Activated CD8-positive, alpha-beta memory T cell treated with anti-CD3 and anti-CD28 coated beads for 1 hour (primary cell): ENCODE measurements at places on chromosomes 12 and 14.

GRCh38 chr14:106216679-106217078 is 690.3 kb downstream of the TMEM121 start:
- DNase-seq: no peak

- DNase-seq: no peak
Observed at GRCh38 chr14:30520536-30520935, 38.4 kb upstream of the G2E3 start.

DNA sequence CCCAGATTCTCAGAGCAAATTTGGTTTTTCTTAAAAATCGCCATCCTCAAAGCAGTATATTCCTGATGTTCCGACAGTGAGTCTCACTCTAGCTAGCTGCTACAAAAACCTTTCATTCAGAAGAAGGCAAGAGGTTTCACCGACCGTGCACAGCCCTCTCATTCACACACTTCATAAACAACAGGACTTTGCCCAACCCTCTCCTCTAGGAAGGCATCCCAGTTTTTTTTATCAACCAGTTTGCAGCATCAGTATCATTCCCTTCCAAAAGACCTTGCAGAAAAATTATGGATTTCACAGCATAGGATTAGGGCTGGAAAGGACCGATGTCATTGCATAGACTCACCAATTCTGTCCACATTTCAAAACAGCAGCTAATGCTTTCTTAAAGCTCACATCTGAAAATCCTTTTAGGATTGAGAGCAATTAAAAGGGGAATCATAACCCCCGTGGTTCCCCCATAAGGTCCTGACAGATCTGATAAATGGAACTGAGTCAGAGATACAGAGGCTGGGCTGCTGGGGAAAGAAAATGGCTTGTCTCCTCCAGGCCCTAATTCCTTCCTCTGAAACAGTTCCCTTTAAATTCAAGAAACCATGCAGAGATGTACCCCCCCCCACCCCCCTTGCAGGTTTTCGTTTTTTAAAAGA is 597 bp downstream of the SVOP start:
- no peak for DNase-seq

DNA sequence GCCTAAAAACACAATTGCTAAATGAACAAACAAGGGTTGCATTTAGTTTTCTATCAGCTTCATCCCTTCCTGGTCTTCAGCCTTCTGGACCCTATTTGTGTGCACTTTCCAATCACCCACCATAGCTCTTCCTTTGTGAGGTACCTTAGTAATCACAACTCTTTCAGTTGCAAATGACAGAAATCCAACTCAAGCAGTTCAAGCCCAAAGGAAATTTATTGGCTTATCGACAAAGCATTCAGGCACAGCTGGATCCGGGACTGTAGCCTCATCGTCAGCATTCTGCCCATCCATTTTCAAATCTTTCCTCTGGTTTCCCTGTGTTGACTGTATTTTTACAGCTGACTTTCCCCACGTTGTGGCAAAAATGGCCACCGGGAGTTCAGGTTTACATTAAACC is 148.6 kb upstream of the VASH1 start:
- no peak for DNase-seq

GRCh38 chr14:79473651-79474050 is 737.7 kb downstream of the DIO2 start:
- DNase-seq: no peak

GRCh38 chr12:105569886-105570285 is 239.4 kb downstream of the C12orf75 start:
- no peak for DNase-seq

DNA sequence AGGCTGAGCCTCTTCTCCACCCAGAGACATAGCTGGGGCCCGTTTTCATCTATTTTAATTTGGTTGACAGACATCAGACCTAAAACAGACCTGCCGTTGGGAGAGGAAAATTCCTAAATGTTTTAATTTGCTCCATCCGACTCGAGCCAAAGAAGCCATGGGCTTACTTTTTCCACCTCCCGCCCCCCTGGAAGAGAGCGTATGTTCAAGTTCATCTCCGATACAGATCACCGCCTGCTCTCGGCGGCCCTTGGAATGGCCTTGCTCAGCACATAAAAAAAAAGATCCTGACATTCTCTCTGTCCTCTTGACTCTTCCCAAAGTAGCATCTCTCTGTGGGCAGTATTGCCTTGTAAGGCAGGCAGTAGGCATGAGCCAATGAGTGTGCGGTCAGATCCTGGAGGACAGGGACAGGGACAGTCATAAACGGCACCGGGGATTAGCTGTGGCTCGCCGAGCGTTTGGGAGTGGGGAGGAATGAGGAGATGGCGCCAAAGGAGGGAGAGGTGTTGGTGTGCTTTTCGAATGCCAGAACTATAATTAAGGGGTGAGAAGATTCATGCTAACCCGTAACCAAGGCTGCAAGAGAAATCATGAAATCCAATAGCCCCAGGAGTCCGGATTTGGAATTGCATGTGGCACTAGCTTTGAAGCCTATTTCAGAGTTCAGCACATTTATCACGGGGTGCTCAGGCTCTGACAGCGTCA is 47.9 kb upstream of the MEG3 start:
- DNase-seq: no peak

DNA sequence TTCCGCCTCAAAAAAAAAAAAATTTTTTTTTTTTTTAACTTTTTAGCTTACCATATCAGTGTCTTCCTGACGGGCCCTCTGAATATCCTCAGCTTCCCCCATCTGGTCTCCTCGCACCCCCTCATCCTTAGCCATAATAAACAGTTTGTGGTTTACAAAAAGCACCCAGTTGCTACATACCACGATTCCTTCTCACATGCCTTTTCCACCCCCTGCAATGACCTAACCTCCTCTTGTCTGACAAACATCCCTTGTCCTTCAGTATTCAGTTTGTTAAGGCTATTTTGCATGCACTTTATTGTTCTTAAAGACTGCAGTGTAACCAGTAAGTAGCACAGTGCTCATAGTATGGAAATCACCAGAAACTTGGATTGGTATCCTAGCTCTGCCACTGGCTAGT is 88.5 kb downstream of the PPM1H start:
- no peak for DNase-seq

GRCh38 chr14:59120921-59121320 is 67.5 kb upstream of the DAAM1 start:
- no peak for DNase-seq

DNA sequence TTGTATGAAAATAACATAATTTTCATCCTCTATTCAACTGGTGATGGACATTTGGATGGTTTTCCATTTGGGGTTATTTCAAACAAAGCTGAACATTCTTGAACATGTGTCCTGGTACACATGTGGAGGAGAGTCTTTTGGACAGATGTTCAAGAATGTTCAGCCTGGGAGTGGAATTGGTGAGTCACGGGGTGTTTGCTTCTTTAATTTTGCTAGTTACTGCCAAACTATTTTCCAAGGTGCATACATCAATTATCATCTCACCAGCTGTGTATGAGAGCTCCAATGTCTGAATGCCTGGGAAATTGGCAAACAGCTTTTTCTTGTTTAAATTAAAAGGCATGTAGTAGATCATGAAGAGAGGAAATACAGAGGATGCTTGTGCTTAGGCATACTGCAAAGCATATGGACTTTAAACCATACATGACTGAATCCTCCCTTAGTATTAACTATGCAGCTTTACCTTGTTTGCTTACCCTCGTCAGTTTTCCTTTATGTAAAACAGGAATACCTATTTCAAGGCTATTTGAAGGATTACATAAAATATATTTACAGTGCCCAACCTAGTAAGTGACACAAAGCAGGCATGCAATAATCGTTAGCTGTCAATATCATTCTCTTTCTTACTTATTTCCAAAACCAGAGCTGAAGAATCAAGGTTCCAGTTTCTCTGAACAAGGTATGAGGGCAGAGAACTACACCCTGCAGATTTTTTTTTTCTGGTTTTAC is 152.1 kb downstream of the ITPR2 start:
- DNase-seq: no peak

- DNase-seq: no peak
Observed at GRCh38 chr12:1197264-1198018, 206.4 kb downstream of the ERC1 start.

- no peak for DNase-seq
Observed at GRCh38 chr12:105676694-105677093, 346.2 kb downstream of the C12orf75 start.
